CD14-positive monocyte (primary cell): ENCODE measurements at places on chromosomes 13 and 19. TPM values are rescaled to one million over a fixed set of nuclear protein-coding genes. Genes with fewer than 3 reads are reported as not detected.

DNA sequence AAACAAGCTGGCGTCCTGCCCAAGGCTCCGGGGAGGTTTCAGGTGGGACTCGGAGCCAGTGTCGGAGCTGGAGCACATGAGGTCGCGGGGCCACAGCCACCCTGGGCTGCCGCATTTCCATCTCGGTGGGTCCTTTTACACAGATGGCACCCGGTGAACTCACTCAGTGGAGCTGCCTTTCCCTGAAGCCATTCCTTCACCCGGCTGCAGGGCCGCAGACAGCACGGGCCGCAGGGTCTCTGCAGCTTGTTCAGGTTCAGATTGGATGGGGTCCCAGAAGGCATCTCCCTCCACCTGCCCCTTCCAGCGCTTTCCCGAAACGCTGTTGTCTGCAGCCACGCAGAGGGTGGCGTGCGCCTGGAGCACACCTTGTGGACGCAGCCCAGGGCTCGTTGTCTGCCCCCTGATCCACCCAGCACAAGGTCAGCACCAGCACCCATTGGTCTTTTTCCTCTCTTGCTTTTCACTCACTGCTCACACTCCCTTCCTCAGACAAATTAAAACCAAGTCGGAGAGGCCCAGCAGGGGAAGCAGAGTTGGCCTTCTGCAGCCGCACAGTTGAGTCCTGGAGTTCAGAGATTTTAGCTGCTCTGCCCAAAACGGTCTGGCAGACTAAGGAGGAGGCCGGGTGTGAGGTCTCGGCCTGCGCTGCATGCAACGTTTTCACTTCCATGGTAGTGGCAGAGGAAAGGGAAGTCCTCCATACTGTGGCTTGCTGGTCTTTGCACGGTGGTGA lies 18.1 kb downstream of the MCF2L start:
- DNase-seq, result no peak

GRCh38 chr13:87827479-87827878 lies 156.3 kb downstream of the SLITRK5 start:
- no peak for DNase-seq

- DNase-seq, result peak; percentile 25
Observed at GRCh38 chr19:6087074-6087571, 23.2 kb downstream of the RFX2 start.

DNA sequence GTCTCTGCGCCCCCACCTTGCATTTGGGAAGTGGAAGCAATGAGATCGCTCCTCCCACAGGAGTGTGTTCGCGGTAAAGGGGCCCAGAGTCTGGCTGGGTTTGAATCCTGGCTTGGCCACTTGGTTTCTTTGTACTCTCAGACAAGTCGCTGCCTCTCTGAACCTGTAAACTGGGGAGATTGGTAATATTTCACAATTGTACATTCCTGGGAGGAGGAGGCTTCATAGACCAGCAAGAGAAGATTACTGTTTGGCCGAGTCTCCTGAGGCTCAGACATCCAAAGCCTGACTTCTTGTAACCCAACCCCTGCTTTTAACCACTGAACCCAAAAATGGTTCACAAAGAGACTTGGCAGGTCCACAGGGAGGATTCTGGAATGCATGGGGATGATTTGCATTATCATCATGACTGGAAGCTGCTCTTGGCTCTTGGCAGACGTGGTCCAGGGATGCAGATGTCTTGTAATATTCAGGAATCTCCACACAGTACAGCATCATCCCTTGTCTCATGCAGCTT lies 13.6 kb upstream of the STRN4 start:
- no peak for DNase-seq

DNA sequence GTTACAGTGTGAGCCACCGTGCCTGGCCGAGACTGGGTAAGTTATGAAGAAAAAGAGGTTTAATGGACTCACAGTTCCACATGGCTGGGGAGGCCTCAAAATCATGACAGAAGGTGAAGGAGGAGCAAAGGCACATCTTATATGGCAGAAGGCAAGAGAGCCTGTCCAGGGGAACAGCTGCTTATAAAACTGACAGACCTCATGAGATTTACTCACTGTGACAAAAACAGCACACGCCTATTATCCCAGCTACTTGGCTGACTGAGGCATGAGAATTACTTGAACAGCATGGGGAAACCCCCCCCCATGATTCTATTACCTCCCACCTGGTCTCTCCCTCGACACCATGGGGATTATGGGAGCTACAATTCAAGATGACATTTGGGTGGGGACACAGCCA lies 23.4 kb upstream of the ZNF561 start:
- no peak for DNase-seq

DNA sequence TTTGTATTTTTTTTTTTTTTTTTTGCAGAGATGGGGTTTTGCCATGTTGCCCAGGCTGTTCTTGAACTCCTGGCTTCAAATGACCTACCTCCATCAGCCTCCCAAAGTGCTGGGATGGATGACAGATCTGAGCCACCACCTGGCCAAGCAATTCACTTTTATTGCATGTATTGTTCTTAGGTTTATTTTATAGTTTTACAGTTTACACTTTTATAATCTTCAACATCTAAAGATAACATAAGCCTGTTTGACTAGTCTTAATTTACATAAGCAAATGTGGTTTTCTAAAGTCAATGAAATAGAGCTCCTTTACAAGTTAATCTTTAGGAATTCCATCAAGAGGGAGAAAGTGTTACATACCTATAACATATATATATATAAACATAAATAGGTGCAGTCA lies 9.5 kb upstream of the MPV17L2 start:
- DNase-seq, result no peak

DNA sequence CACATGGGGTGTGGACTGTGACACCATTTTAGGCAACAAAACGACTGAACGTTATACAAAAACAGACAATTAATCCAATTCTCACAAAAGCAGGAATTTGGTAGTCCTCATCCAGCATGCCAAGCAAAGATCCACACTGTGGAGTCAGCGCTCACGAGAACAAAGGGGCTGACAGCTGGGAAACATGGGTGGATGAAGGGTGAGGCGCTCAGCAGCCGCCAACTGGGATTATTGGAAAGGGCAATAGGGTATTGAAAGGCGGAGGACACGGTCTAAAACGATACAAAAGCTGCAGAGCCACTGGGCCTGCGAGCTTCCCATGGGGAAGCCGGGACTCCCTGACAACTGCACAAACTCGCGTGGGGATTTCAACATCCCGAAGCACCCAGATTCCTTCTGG lies 4.7 kb upstream of the ZNF813 start:
- no peak for DNase-seq

DNA sequence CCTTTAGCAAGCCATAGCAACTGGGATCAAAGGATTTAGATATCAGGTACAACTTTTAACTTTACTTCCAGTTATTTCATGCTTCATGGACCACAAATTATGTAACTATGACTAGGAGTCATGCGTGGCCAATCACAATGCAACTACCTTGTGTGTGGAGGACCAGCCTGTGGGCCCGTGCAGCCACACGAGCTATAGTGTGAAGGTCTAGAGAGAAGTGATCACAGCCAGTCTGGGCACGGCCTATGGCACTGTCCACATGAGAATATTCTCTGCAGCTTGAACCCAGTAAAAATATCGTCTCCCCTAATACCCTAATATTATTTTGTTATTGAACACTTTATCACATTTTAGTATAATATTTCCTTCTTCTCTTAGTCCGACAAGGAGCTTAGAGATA lies 464.9 kb upstream of the MIR17HG start:
- DNase-seq, result no peak

- DNase-seq, result no peak
Observed at GRCh38 chr19:2582984-2583956, 107.3 kb downstream of the GADD45B start.

- DNase-seq, result no peak
Observed at GRCh38 chr13:26486550-26486949, 70.9 kb upstream of the WASF3 start.

DNA sequence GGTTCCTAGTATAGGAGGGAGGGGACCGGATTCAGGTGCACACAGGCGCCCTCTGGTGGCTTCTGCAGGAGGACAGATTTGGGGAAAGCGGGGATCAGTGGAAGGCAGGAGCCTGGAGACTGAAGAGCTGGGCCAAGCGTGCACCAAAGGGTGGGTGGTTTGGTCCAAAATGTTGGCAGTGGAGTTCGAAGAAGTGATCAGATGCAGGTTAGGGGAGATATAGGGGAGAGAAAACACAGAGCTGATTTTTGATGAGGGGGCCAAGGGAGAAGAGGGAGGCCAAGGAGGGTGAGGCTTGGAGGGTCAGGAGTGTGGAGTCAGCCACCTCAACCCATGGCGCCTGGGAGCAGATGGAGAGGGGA lies 6.8 kb upstream of the CARM1 start:
- peak; percentile 74 for DNase-seq

DNA sequence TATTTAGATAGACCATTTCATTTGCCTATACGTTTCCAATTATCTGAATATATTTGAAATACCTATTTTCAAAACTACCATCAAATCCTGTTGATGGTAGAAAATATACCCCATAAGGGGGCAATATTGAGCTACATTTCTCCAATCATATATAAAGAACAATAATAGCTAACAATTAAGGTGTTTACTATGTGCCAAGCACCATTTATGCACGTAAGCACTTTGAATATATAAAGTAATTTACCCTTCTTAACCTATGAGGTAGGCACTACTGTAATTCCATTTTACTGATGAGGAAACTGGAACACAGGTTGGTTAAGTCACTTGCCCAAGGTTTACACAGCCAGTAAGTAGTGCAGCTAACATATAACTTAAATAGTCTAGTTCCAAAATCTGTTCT lies 79.2 kb downstream of the UBL3 start:
- DNase-seq, result no peak

- DNase-seq, result no peak
Observed at GRCh38 chr13:39913928-39914327, 258.5 kb downstream of the COG6 start.

GRCh38 chr19:17294051-17294891 lies 9.0 kb downstream of the ABHD8 start:
- no peak for DNase-seq

DNA sequence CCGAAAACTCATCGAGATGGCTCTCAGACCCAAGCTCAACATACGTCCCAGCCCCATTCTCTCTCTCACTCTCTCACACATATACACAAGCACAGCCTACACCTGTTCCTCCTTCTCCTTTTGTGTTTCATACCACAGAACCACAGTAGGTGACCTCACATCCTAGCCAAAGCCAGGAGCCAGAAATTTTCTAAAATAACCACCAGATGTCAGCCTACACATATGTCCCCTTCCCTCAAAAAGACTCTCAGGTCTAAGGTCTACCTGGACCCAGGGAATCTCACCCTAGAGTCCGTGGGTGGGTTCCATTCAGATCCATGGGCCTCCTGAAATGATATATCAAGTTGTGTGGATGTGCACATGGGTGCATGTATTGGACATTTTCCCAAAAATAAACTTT lies 104.2 kb upstream of the IPO5 start:
- DNase-seq, result no peak

- no peak for DNase-seq
Observed at GRCh38 chr19:30908262-30908771, 440.9 kb downstream of the TSHZ3 start.

GRCh38 chr19:13149628-13150186 lies 468 bp downstream of the STX10 start:
- peak; percentile 43 for DNase-seq

GRCh38 chr19:38704488-38705026 lies 39.7 kb downstream of the CAPN12 start:
- no peak for DNase-seq

DNA sequence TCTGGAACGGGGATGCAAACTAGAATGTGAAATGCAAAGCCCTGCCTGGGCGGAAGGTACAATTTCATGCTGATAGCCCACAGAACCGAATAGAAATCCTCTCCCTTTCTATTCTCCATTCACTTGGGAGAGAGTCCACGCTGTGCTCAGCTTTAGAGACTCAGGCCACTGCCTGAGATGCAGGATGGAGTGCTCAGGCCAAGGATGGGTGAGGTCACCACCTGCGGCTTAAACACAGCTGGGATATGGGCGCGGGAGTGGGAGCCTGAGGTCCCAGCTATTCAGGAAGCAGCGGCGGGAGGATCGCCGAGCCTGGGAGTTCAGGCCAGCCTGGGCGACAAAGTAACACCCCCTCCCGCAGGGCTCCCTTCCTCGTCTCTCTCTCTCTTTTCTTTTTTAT lies 446 bp upstream of the ZNF83 start:
- no peak for DNase-seq

DNA sequence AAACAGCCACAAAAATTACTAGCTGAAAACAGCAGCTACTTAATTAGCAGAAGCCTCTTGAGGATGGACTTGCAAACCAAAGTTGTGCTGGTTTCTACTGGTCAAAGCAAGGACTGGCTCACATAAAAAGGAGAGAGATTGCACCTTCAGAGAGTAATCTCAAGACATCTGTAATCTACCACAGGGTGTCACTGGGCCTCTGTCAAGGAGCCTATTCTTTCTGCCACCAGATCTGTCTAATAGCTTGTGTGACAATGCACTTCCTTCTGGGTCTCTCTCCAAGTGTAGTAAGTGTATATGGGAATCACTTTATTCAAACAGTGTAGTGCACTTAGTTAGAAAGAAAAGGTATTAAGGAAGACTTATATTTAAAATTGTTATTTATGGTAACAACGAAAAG lies 24.4 kb upstream of the ZNF561 start:
- no peak for DNase-seq

- no peak for DNase-seq
Observed at GRCh38 chr13:80906860-80907259, 565.9 kb upstream of the SPRY2 start.

GRCh38 chr19:38975214-38975860 lies at the start of gene FBXO17:
Gene FBXO17 (minus strand): TSS chr19:38975742. CDS start chr19:38950319, 25,423 bp downstream.
- DNase-seq, result no peak

DNA sequence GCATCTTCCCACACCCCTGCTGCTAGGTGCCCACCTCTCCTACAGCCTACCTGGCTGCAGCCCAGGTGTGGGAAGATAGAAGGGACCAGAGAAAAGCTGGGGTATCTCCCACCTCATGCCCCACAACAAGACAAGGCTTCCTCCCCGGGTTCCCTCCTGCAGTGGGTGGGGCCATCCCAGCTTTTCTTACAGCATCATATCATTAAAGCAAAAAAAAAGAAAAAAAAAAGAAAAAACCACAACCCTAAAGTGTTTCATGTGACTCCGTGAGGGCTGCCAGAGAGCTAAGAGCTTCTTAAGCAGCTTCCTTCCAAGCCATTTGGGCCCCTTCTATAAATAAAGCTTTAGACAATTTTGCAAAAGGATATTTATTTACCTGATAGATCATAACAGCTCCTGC lies 455.4 kb upstream of the TSHZ3 start:
- DNase-seq, result no peak

The FAM216B gene
- polyA plus RNA-seq, result not detected in 2 replicates

The RFPL4A gene
- 7.9 TPM for polyA plus RNA-seq

The PSG3 gene
- polyA plus RNA-seq, result not detected in 2 replicates

The FFAR2 gene
- polyA plus RNA-seq, result 22.5 and 38.7 TPM in 2 replicates

The KLK12 gene
- not detected for polyA plus RNA-seq

The KCNN4 gene
- polyA plus RNA-seq, result 61.3 and 70.4 TPM in 2 replicates

The NLRP11 gene
- not detected for polyA plus RNA-seq

The RFPL4AL1 gene
- polyA plus RNA-seq, result not detected in 2 replicates

The KIR3DL2 gene
- polyA plus RNA-seq, result not detected

The ALDH16A1 gene
- polyA plus RNA-seq, result 31.2 and 42.6 TPM in 2 replicates

The B3GNT3 gene
- not detected in 2 replicates for polyA plus RNA-seq

The FREM2 gene
- polyA plus RNA-seq, result not detected

The S1PR5 gene
- 0.05 TPM in 1 of 2 replicates, not detected in the other for polyA plus RNA-seq

The FXYD1 gene
- polyA plus RNA-seq, result 0.09 and 0.25 TPM in 2 replicates

The CGB8 gene
- not detected in 2 replicates for polyA plus RNA-seq
